ENCODE measurements at places on chromosomes 7 and 10.
A peak's percentile ranks its signal among the peaks of the same experiment; 100 is the strongest.

DNA sequence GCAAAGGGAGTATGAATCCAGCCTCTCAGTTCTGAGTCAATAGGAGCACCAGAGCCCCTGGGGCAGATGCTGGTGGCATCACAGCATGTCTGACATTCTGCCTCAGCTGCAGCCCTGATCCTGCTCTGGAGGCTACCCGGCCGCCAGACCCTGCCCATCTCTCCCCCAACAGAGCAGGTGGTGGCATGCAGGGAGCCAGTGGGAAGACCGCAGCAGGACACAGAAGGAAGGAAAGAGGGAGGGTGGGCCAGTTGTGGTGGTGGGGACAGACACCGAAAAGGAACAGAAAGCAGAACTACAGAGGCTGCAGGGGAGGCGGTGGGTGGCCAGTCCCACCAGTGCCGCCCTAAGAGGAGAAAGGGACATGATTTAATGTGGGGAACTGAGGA is 35.3 kb downstream of the BLNK start:
- DNase-seq, result no peak

GRCh38 chr7:140146574-140146973 is 30.2 kb downstream of the KDM7A start:
- DNase-seq, result no peak

DNA sequence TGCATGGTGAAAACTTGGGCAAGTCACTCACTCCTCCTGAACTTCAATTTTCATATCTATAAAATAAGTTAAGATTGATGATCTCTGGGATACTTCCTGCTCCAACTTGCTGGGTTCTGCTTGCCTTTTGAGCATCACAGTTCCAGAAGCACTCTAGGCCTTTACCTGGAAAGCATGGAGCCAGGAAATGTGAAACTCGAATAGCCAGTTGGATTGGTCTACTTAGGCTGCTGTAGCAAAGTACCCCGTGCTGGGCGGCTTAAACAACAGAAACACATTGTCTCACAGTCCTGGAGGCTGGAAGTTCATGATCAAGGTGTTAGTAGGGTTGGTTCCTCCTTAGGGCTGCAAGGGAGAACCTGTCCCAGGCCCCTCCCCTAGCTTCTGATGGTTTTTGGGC is 64.5 kb downstream of the NAMPT start:
- no peak for DNase-seq

DNA sequence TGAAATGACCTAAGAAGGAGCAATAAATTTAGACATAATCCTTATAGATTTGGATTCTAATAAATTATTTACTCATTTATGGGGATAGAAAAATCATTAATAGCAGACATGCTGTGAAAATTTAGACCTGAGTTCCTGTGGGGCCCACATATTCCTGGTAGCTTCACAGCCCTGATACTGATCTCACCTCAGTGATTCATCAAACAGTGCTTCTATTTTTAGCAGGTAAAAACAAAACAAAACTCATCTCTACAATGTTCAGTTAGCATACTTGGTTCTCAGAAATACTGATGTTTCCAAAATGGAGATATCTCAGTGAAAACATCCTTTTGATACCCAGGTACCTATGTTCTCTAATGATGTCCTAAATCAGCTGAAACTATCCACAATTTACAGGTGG is 841.1 kb upstream of the SORCS1 start:
- no peak for DNase-seq

GRCh38 chr10:34629084-34629483 is 186.0 kb downstream of the PARD3 start:
- DNase-seq, result no peak

- DNase-seq, result no peak
These were observed 19.8 kb upstream of the COL1A2 start for GRCh38 chr7:94374721-94375566.

GRCh38 chr7:22452142-22452959 is 47.6 kb downstream of the STEAP1B start:
- DNase-seq, result no peak

DNA sequence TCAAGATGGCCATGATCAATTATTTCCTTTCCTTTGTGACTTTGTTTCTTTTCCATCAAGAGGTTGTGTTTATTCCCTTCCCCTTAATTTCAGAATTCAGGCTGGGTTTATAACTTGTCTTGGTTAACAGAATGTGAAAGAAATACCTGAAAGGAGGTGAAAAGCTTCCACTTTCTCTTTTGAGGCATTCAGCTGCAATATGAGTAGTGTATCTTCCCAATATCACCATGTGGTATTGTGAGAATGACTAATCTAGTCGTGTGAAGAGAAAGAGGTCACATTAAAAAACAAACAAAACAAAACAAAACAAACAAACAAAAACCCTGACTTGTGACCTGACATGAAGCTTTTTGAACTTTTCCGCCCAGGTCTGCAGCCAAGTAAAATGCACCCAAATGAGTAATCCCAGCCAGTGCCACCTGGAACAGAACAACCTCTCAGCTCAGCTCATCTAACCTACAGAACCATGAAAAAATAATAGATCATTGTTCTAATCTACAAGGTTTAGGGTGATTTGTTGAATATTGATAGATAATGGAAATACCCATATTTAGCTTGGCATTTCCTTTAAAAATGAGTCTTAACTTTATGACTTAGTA is 70.8 kb upstream of the TEX47 start:
- no peak for DNase-seq

GRCh38 chr7:150378115-150378852 is 846 bp upstream of the ZNF775 start:
- no peak for DNase-seq

DNA sequence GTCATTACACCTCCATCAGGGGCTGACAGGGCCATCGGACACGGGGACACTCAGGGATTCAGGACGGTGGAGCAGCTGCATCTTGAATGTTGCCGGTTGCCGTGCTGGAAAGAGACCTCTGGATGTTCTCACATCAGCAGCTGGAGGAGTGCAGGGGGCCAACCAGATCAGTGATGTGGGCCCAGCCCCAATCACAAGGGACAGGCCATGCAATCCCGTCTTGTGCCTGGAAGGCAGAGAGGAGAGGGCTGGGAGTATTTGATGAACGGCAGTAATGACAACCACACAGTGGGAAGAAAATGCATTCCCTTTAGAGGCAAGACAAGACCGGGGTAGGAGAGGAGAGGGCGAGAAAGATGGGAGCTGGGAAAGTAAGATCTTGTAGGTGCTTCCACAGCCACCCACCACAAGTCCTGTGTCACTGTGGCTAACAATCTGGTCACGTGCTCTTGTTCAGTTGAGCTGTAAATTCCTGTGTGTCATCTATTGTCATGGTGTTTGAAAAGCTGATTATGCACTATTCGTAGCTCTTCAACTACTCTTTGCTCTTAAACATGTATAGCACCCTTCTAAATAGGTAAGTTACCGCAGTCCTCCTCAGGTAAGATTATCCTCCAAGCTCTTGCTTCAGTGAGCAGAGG is 85.9 kb upstream of the LEP start:
- no peak for DNase-seq

DNA sequence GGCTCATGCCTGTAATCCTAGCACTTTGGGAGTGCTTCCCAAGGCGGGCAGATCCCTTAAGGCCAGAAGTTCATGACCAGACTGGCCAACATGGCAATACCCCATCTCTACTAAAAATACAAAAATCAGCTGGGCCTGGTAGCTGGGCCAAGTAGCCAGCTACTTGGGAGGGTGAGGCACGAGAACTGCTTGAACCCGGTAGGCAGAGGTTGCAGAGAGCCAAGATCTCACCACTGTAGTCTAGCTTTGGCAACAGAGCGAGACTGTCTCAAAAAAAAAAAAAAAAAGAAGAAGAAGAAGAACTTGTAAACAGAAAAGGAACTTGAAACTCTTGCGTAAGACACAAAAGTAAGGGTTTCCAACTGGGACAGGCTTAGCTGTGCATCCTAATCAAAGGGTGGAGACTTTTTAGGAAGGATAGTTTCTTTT is 5.6 kb upstream of the IFIT2 start:
- DNase-seq, result peak; percentile 8

GRCh38 chr10:60367431-60367830 is 22.2 kb downstream of the ANK3 start:
- DNase-seq, result no peak

DNA sequence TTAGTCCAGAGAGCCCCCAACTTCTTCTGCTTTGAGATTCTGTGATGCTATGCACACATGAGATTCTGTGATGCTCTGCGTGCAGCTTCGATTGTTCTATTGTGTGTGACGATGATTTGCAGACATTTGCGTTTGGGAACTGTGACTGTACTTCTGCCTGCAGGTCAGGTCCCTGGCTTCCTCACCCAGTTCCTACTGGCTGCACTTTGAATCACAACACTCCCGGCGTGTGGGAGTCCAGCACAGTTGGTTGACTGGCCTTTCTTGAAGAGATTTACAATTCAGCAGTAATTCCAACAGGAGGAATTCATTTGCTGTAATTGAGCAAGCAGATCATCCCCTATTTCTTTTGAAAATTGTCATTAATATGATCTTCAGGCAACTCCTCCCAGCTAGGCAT is 252.2 kb upstream of the YAE1 start:
- no peak for DNase-seq

- DNase-seq, result no peak
These were observed 331.6 kb downstream of the GFRA1 start for GRCh38 chr10:115941361-115941771.

DNA sequence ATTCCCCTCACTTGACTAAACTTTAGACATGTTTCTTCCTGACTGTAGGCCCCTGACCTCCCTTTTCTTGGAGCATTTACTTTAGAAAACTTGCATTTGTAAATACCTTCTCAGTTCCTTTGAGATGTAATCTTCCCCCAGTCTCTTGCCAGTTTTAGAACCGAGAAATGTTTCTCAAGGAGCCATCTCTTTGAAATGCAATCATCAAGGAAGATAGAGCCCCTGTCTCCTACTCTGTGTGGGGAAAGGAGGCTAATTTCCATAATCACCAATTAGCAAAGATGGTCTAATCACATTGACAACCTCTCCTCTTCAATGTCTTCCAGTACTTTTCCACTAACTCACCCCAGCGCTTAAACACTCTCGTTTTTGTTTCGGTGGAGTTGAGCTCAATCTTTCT is 70.0 kb upstream of the SMIM30 start:
- no peak for DNase-seq

- DNase-seq, result no peak
These were observed 9.6 kb upstream of the SVOPL start for GRCh38 chr7:138710536-138711385.

DNA sequence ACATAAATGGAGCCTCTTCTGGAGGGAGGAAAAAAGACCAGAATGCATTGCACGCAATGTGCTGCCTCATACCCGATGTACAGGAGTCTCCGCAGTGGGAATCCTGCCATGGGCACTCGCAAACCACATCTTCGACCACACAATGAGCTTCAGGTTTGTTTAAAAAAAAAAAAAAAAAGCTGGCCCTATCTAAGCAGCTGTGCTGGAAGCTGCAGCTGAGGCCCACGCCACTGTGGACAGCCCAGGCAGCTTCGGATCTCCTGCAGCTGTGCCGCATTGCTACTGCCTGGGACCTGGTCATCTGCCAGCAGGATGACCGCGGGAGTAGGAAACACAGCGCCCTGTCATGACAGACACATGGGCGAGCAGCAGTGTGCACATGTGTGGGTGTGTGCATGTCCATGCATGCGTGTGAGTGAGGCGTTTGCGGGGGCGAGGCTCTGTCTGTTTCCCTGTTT is 26.0 kb downstream of the EN2 start:
- DNase-seq, result no peak

DNA sequence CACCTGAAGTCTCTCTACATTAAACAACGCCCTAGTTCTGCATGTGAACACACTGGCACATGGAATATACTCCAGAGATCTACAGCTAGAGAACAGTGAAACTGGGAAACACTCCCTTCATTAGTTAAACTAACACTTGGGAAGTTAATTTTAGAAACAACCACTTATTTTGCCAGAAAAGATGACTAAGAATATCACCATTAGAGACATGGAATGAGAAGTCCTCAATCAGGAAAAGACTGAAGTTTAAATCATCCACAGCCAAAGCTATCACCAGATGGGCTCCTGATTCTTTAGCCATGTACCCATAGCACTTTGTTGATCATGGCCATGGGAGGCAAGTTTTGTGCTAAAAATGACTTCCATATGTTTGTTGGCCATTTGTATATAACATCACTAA is 719.5 kb downstream of the KCNMA1 start:
- DNase-seq, result no peak

DNA sequence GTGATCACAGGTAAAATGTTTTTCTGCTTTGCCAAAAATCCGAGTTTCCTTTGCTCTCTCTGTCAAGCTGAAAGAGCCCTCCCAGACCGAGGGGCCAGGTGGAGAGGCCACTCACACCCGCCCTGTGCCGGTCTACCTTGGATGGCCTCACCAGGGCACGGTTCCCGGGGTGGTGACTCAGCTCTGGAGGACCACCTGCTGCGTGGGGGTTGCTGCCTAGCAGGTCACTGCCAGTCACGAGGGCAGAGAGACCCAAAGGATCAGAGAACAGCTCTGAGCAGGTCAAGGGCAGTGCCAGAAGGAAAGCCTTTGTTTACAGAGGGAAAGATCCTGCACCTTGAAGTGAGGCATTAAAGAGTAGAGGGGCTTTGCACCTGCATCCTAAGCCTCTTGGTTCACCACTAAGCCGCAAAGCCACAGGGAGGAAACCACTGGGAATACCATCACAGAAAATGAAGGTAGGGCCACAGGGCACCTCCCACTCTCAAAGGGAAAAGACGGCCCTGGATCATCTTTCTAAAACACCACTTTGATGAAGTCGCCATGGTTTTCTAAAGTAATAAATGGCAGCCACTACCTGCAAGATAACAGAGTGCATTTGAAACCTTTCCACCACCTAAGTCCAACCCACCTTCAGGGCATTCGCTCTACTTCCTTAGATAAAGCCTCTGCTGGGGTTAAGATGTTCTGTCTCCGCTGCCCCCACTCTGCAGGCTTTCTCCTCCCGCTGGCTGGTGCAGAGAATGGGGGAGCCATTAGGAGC is 160.3 kb upstream of the KLF14 start:
- no peak for DNase-seq

GRCh38 chr7:38375453-38375852 is 102.0 kb upstream of the TARP start:
- no peak for DNase-seq

GRCh38 chr10:86079088-86079487 is 287.5 kb downstream of the GRID1 start:
- DNase-seq, result no peak

DNA sequence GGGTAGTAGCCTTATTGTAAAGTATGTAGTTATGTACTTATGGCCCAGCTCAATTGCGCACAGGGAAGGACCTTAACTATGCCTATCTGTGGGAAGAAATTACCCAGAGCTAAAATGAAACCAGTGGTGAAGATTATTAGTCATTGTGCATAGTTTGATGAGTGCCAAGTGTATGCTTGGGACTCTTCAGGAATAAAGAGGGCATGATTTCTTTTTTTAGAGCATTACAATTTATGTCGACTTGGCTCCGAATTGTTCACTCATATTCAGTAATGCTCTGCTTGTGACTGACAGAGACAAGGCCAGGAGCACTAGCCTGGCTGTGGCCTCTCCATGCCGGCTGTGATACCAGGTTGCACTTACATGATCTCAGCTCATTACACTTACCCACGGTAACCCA is 269.5 kb downstream of the TRIL start:
- no peak for DNase-seq

GRCh38 chr10:79380125-79380945 is 33.1 kb downstream of the PPIF start:
- no peak for DNase-seq

Data from GM12864 (cell line).